Sigmoid colon (tissue), 7 donors: ENCODE measurements at places on chromosomes 5 and 9. TPM values are rescaled to one million over a fixed set of nuclear protein-coding genes. Genes with fewer than 3 reads are reported as not detected.

Gene C5orf46
- not detected for total RNA-seq

GRCh38 chr5:159098603-159099436, 896 bp downstream of the EBF1 start:
- peaks cover 74% of the 10 kb centered on the region for H3K27me3 ChIP-seq
- H3K4me1 ChIP-seq: peaks cover 34% of the 10 kb centered on the region
- DNase-seq: no peak
- H3K27ac ChIP-seq: peak overlapping the region; percentile 81
- H3K4me3 ChIP-seq: peak overlapping the region; percentile 49

Gene DOCK8
- total RNA-seq: 7.2 TPM

DNA sequence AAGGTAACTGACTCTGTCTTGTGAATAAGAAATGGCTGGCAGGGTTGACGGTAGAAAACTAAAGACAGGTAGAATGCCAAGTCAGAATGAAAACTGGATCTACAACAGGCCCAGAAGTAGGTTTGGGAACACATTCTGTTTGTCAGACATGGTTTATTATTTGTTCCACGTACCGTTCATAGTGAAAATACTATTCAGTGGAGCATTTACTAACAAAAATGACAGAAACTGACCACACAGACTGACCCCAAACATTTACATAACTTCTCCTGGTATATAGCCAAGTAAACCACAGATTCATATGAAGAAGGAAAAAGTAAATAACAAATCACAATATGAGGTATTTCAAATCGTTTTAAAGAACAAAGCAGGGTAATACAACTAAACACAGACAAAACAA, 73.7 kb downstream of the SLC38A9 start:
- no peak for DNase-seq
- peak overlapping the region; percentile 69 for H3K27ac ChIP-seq
- H3K4me3 ChIP-seq: no peak overlapping the region
- peaks cover 68% of the 10 kb centered on the region for H3K4me1 ChIP-seq

DNA sequence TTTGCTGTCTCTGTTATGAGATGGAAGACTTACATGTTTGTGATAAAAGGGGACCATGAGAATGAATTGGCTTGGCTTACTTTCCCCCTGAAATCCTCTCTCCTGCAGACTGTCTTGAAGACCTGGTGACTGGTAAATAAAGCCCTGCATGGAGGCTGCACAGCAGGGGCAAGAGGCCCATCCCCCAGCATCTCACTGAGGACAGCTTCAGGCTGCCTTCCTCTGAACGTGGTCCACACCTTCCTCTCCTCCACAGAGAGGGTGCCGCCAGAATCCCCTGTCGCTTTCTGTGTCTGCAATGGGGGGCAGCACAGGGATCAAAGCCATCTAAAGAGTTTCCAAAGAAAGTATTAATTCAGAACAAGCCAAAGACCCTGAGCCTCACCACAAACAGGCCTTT, 94.6 kb downstream of the SYK start:
- no peaks in the 10 kb centered on the region for H3K27me3 ChIP-seq
- H3K4me3 ChIP-seq: no peak overlapping the region
- no peak for DNase-seq
- no peaks in the 10 kb centered on the region for H3K36me3 ChIP-seq
- no peaks in the 10 kb centered on the region for H3K4me1 ChIP-seq

GRCh38 chr5:78888580-78889368, 96.3 kb downstream of the ARSB start:
- H3K36me3 ChIP-seq: no peaks in the 10 kb centered on the region
- DNase-seq: peak; percentile 76
- H3K27ac ChIP-seq: peak overlapping the region; percentile 30
- peaks cover 22% of the 10 kb centered on the region for H3K4me1 ChIP-seq
- H3K27me3 ChIP-seq: no peaks in the 10 kb centered on the region
- no peak overlapping the region for H3K4me3 ChIP-seq

DNA sequence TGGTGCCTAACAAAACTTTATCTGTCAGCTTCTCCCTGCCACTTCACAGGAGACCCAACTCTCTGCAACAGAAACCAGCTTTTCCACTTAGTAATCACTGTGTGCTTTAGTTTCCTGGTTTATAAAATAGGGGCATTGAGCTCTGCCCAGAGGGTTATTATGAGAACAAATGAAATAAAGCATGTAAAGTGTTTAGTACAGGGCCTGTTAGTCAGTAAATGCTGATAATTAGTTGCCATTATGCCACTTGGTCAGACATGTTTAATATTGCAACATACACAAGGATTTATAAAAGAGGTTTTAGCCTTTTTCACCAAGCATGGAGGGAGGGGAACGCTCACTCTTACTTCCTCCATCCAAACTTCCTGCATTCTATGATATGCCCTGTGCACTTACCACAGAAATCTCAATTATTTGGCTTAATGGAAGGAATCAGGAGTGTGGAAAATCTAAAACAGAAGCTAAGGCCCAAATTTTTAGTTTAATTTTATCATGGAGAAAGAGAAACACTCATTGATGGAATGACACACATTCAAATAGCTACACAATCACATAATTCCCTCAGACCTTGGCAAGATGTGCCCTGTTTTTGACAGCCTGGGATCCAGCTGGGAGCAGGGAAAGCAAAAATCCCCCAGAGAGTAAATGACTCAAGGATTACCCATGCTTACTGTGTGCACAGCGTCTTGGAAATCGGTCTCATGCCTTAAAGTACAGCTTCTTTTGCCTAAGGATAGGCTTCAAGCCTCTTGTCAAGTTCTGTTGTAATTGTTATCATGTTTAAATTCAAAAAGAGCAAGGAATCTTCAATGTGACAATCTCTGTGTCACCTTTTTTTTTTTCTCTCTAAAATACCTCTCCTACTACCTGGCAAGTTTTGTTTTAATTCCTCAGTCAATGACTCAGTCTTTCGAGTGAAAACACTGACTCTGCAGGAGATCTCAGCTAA, 34.0 kb downstream of the ZNF474 start:
- no peaks in the 10 kb centered on the region for H3K27me3 ChIP-seq
- no peaks in the 10 kb centered on the region for H3K36me3 ChIP-seq
- peaks cover 29% of the 10 kb centered on the region for H3K4me1 ChIP-seq
- H3K27ac ChIP-seq: no peak overlapping the region

- no peak overlapping the region for H3K27ac ChIP-seq
- H3K36me3 ChIP-seq: no peaks in the 10 kb centered on the region
- DNase-seq: no peak
- H3K4me1 ChIP-seq: no peaks in the 10 kb centered on the region
These were observed 122.2 kb upstream of the EFNA5 start for GRCh38 chr5:107792940-107793339.

Gene LCN9
- total RNA-seq: not detected

GRCh38 chr9:9623506-9623905, 989.3 kb downstream of the PTPRD start:
- no peak overlapping the region for H3K4me3 ChIP-seq
- H3K36me3 ChIP-seq: no peaks in the 10 kb centered on the region
- no peaks in the 10 kb centered on the region for H3K4me1 ChIP-seq

DNA sequence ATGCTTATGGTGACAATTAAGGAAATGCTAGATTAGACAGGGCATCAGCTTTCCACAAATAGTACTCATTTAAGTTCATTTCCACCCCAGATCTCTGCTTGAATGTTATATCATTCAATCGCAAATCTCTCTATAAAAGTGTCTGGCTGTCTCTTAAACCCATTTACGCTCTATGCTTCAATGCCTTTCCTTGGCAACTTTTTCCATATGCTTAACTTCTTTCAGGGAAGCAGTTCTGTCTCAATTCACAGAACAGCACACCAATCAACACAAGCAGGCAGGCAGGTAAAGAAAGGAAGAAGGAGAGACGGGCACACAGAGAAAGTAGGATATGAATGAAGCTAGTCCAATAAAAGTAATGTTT, 243.1 kb downstream of the DENND1A start:
- H3K27me3 ChIP-seq: no peaks in the 10 kb centered on the region
- H3K36me3 ChIP-seq: no peaks in the 10 kb centered on the region
- H3K4me3 ChIP-seq: no peak overlapping the region
- no peak for DNase-seq
- peaks cover 20% of the 10 kb centered on the region for H3K4me1 ChIP-seq
- H3K27ac ChIP-seq: no peak overlapping the region

Gene NOL8
- 32.1 TPM for total RNA-seq

GRCh38 chr5:154164249-154164581, 26.3 kb upstream of the GALNT10 start:
- no peak for DNase-seq
- no peaks in the 10 kb centered on the region for H3K36me3 ChIP-seq
- H3K27ac ChIP-seq: no peak overlapping the region

DNA sequence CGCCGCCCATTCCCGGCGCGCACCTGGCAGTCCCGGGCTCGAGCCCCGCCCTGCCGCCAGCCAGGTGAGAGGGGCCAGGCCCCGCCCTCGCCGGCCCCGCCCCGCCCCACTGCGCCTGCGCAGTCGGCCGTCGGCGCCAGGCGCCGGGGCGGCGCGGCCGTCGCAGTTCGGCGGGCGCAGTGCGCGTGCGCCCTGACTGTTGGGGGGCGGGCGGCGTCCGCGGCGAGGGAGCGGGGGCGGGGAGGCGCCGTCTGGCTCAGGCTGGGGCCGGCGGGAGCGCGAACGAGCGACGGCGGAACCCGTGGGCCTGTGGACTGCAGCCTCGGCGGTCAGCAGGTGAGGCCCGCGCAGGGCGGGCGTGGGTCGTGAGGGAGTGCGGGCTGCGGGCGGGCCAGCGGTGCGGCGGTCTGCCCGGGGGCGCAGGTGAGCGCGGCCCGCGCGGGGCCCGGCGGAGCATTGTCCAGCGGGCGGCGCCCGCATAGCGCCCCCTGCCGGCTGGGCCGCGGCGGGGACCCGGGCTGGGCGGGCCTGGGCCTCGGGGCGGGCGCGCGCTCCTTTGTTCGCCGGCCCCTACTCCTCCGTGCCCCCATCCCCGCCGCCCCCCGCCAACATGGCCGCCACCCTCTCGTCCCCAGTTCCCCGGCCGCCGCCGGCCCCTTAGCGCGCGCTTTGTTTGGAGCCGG, at the start of gene SPIN1:
TSS of gene SPIN1 (plus strand) at position 242 of the 683 bp plus-strand sequence. CDS start 38,096 bp downstream, outside the sequence.
- peak within 1 kb of the TSS; percentile 95 for H3K27ac ChIP-seq
- H3K4me1 ChIP-seq: peaks cover 38% of the 10 kb centered on the region
- no peaks in the 10 kb centered on the region for H3K27me3 ChIP-seq
- H3K4me3 ChIP-seq: peak within 1 kb of the TSS; percentile 97

DNA sequence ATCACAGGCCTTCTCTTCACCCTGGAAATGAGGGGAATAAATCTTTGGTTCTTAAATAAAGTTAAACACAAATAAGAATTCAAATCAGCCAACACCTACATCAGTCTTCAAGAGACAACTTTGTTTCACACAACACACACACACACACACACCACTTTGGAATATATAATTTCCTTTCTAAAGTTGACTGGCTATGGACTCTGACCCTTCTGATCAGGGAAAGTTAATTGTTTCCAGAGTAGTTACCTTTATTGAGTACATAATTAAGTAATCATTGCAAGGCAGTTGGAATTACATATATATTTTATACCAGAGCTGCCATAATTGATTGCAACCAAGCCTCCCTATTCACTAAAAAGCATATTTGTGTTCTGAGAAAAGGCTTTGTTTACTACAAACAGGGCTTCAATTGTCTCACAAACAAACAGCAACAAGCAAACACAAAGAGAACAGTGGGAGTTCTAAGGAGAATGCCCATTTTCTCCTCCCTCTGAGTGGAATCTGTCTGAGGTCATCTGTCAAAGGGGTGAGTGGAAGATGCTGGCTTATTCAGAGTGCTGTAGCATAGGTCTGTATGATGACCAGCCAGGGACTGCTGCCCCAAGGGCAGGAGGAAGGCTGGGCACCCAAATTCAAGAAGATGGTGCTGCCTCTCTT, 136.6 kb downstream of the SEMA6A start:
- no peaks in the 10 kb centered on the region for H3K27me3 ChIP-seq
- H3K4me1 ChIP-seq: peaks cover 17% of the 10 kb centered on the region
- H3K4me3 ChIP-seq: no peak overlapping the region

- no peak overlapping the region for H3K4me3 ChIP-seq
- H3K27ac ChIP-seq: no peak overlapping the region
- H3K4me1 ChIP-seq: no peaks in the 10 kb centered on the region
- no peaks in the 10 kb centered on the region for H3K27me3 ChIP-seq
- H3K36me3 ChIP-seq: no peaks in the 10 kb centered on the region
These were observed 76.9 kb downstream of the ST8SIA4 start for GRCh38 chr5:100826133-100826532.

- no peak for DNase-seq
- H3K27ac ChIP-seq: no peak overlapping the region
- no peak overlapping the region for H3K4me3 ChIP-seq
These were observed 113.3 kb downstream of the SNX18 start for GRCh38 chr5:54630738-54631359.

GRCh38 chr5:131142970-131143617, 22.0 kb downstream of the HINT1 start:
- DNase-seq: no peak
- H3K27ac ChIP-seq: no peak overlapping the region
- no peaks in the 10 kb centered on the region for H3K4me1 ChIP-seq
- H3K36me3 ChIP-seq: no peaks in the 10 kb centered on the region
- H3K4me3 ChIP-seq: no peak overlapping the region
- no peaks in the 10 kb centered on the region for H3K27me3 ChIP-seq

DNA sequence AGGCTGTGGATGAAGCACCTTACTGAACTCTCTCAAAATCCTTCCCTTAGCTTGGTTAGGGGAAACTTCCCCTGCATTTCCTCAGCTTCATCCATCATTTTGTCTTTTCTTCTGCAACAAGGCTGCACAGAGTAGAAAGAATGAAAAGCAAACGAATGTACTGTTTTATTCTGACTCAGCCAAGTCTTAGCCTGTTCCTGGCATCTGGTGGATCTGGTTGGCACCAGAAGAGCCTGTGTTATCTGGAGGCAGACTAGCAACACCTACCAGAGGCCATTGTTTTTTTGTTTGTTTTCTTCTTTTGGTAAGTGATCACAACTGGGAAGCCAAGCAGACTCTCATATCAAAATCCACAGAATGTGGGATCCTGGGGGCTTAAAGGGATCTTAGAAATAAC, 200.7 kb downstream of the FANCC start:
- H3K4me1 ChIP-seq: peaks cover 34% of the 10 kb centered on the region
- H3K4me3 ChIP-seq: no peak overlapping the region
- peak; percentile 56 for DNase-seq
- H3K36me3 ChIP-seq: no peaks in the 10 kb centered on the region
- no peak overlapping the region for H3K27ac ChIP-seq
- H3K27me3 ChIP-seq: no peaks in the 10 kb centered on the region

- H3K36me3 ChIP-seq: no peaks in the 10 kb centered on the region
- no peak overlapping the region for H3K27ac ChIP-seq
- DNase-seq: no peak
- H3K27me3 ChIP-seq: no peaks in the 10 kb centered on the region
- H3K4me1 ChIP-seq: no peaks in the 10 kb centered on the region
These were observed 12.1 kb upstream of the WDR5 start for GRCh38 chr9:134123764-134124128.

- H3K4me3 ChIP-seq: no peak overlapping the region
- no peak for DNase-seq
- no peaks in the 10 kb centered on the region for H3K27me3 ChIP-seq
- H3K4me1 ChIP-seq: no peaks in the 10 kb centered on the region
- no peaks in the 10 kb centered on the region for H3K36me3 ChIP-seq
- H3K27ac ChIP-seq: no peak overlapping the region
These were observed 289.1 kb upstream of the EDIL3 start for GRCh38 chr5:84673785-84674184.

Gene CAMK4
- 2.3 TPM for total RNA-seq

Gene SLC36A3
- total RNA-seq: not detected

- peak; percentile 58 for DNase-seq
- H3K4me1 ChIP-seq: peaks cover 88% of the 10 kb centered on the region
- peak overlapping the region; percentile 79 for H3K27ac ChIP-seq
These were observed 16.9 kb downstream of the COL5A1 start for GRCh38 chr9:134658378-134658955.
